ENCODE measurements at places on chromosomes 16 and 17.

DNA sequence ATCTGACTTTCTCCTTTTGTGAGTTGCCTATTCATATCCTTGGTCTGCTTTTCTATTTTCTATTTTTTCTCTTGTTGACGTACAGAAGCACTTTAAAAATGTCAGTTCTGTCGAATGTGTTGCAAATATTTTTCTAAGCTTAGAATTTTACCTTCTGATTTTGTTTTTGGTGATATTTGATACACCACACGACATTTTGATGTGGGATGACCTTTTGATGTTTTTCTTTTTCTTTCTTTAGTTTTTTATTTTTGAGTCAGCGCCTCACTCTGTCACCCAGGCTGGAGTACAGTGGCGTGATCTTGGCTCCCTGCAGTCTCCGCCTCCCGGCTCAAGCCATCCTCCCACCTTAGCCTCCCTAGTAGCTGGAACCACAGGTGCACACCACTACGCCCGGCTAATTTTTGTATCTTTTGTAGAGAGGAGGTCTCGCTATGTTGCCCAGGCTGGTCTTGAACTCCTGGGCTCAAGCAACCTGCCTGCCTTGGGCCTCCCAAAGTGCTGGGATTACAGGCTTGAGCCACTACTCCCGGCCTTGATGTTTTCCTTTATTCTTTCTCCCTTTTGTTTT is 39.6 kb downstream of the WSB1 start:
- DNase-seq: peak; percentile 51

- no peak for DNase-seq
Observed at GRCh38 chr16:46756772-46757171, 8.6 kb upstream of the MYLK3 start.

- DNase-seq: no peak
Observed at GRCh38 chr16:76665571-76666275, 388.5 kb downstream of the CNTNAP4 start.

GRCh38 chr16:89827383-89828198 is 684 bp upstream of the SPIRE2 start:
- DNase-seq: no peak

DNA sequence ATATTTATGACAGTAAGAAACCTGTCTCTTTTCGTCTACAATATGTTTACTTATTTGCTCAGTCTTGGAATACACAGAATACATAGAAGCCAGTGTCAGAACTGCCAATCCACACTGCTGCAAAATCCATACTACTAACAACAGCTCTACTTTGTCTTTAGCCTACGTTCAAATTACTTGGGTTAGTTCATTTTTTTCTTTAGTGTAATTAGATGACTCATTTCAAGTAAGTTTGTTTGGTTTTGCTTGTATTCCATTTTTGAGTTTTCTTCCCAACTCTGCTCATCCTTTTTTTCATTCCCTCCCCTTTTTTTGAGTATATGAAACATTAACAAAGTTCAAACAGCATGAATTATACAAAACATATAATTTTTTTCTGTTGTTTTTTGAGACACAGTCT is 16.9 kb downstream of the CMC2 start:
- no peak for DNase-seq

GRCh38 chr16:59295993-59296736 is 562.0 kb upstream of the GOT2 start:
- no peak for DNase-seq

DNA sequence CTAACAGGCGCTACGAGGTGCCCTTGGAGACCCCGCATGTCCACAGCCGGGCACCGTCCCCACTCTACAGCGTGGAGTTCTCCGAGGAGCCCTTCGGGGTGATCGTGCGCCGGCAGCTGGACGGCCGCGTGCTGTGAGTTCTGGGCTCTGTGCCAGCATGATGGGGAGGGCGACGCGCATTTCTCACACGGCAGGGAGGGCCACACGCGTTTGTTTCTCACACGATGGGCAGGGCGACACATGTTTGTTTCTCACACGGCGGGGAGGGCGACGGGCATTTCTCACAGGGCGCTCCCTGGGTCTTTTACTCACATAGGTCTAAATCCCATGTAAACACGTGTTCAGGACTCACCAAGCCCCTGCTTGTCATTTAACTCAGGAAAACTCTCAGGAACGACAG is 4.4 kb downstream of the GAA start:
- no peak for DNase-seq

GRCh38 chr16:66774981-66775380 is 23.6 kb upstream of the DYNC1LI2 start:
- no peak for DNase-seq

DNA sequence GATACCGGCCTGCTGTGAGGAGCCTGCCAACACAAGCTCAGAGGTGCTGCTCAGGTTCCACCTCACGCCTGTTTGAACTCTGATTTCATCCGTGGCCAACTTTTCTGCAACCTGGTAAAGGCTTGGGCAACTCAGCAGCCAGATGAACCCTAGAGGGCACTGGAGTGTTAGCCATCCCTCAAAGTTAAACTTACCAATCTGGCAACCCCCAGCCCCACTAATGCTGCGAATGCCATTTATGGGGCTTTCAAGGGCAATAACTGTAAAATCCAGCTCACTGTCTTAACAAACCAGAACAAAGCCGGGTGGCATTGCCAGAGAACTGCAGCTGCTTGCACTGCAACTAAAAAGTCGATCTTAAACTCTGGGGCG is 105.5 kb downstream of the AXIN2 start:
- DNase-seq: no peak

DNA sequence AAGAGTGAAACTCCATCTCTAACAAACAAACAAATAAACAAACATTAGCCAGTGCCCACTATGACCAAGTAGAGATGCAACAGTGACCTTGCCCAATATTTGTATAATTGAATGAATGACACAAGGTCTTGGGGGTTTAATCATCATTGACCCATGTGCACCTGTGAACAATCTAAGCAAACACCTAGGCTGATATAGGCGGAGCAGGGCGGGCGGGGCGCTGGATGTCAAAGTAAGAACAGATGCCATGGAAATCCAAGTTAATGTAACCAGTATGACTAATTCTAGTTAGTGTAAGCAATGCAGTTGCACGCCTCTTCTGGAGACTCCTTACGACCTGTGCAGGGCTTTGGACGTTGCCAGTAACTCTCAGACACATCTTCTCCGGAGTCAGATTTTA is 17.6 kb downstream of the RCVRN start:
- no peak for DNase-seq

- DNase-seq: no peak
Observed at GRCh38 chr16:70753228-70753627, 47.7 kb downstream of the VAC14 start.

GRCh38 chr17:51365090-51365489 is 104.7 kb downstream of the UTP18 start:
- no peak for DNase-seq

GRCh38 chr16:78684030-78684611 is 584.7 kb downstream of the WWOX start:
- no peak for DNase-seq

DNA sequence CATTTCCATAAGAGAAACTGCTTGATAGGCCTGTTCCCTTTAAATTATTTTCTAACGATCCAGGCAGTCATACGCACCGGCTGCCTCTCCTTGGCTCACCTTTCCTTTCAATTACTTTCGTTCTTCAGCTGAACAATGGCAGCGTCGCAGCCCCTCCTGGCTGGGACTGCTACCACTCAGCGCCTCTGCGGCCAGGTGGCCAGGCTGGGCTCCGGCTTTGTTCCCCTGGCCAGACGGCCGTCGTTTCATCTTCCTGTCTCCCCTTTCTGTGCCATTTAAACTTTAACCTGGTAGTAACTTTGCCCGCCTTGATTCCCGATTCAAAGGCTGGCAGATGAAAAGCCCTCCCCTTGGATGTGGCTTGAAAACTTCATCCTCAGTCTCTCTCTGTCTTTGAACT is 79.0 kb downstream of the C16orf78 start:
- DNase-seq: peak; percentile 7

DNA sequence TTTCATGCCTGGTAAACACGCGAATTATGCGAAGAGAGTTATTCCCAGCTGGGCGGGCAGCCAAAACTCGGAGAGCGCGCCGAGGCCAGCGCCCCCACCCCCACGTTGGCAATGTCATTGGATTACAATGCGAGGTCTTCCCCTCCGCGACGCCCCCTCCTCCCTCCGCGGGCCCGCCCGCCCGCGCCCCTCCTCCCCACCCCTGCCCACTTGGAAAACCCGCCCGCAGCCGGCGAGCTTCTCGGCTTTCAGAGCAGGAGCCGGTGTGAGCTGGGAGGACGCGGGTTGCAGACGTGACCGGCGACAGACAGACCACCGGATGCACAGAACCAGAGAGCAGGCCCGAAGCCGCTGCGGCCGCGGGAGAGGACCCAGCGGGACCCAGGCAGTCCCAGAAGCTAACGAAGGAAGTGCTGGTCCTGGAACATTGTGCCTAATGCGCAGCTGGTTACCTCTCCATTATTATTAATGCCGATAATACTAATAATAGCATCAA is 4.0 kb downstream of the NOG start:
- DNase-seq: peak; percentile 30

- DNase-seq: no peak
Observed at GRCh38 chr16:89054261-89054661, 39.4 kb upstream of the ACSF3 start.

- DNase-seq: no peak
Observed at GRCh38 chr16:80208743-80209142, 332.1 kb upstream of the DYNLRB2 start.

DNA sequence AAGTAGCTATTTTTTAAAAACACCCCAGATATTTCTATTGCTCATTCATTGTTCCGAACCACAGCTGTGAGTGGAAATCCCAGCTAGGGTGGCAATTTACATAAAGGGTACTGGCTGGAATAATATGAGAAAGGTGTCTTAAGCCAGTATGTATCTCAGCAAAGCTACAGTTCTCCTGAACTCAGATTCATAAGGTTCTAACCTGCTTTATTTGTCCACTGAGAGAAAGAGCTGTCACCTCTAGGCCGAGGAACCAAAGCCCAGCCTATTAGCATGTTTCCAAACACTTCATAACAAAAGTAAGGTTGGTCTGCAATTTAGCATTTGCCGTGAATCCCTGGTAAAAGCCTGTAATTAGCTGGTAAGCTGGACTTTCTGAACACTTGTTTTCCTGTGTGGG is 57.0 kb upstream of the CLEC19A start:
- no peak for DNase-seq

GRCh38 chr16:81210807-81211206 is 27.7 kb upstream of the BCO1 start:
- no peak for DNase-seq

DNA sequence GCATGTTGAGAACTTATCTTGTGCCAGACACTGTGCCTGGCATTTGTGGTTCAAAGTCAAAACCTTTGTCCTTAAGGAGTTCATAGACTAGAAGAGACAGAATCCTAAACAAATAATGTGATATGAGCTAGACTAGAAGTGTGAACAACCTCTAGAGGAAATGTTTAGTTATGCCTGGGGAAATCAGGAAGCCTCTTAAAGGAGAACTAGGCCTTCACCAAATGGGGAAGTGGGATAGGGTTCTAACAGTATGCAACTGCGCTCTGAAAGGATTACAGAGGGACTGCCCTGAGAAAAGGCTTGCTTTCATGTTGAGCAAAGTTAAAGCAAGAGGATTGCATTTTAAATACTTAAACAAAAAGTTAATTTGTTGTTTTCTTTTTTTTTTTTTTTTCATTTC is 4.9 kb downstream of the RUNDC1 start:
- no peak for DNase-seq

GRCh38 chr16:50286681-50287080 is 20.3 kb downstream of the ADCY7 start:
- no peak for DNase-seq

GRCh38 chr17:37769050-37769449 is 24.2 kb upstream of the HNF1B start:
- DNase-seq: no peak

DNA sequence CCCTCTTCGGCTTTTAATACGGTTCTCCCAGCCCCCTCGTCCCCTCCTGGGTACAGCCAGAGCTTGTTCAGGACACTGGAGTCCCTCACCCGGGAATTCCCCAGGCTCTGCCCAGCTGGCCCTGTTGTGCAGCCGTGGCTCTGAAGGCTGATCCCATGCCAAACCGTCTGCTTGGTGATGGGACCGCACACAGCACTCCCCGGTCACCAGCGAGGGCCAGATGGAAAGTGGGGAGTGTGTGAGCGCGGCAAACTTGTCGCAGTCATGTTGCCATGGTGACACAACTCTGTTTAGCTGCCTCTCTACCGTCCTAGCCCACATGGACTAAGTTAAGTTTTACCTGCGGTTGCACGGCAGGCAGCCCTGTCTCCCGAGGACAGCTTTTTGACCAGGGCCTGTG is 107.9 kb downstream of the RAP1GAP2 start:
- DNase-seq: no peak

GRCh38 chr16:55655897-55656681 is at the start of gene SLC6A2:
TSS of gene SLC6A2 (plus strand) at chr16:55655988. CDS start at chr16:55656695, 707 bp downstream.
- no peak for DNase-seq

DNA sequence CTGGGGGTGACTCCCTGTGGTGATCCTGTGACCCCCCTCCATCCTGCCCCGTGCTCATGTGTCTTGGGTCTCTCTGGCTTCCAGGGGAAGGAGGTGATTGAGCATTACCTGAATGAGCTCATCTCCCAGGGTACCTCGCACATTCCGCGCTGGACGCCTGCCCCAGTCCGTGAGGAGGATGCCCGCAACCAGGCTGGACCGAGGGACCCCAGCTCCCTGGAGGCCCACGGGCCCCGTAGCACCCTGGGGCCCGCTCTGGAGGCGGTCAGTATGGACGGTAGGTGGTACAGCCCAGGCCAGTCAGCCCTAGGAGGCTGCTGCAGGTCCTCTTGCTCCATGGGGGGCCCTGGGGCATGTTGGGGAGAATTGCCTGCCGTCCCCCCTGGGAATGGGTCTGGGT is 33.6 kb downstream of the SEC14L5 start:
- DNase-seq: no peak

All from activated CD4-positive, CD25-positive, alpha-beta regulatory T cell treated with anti-CD3 and anti-CD28 coated beads, Interleukin-2, amount 50 U/mL, for 72 hours (primary cell).